ENCODE measurements at places on chromosomes 5 and 9. TPM values are rescaled to one million over a fixed set of nuclear protein-coding genes. Genes with fewer than 3 reads are reported as not detected.

DNA sequence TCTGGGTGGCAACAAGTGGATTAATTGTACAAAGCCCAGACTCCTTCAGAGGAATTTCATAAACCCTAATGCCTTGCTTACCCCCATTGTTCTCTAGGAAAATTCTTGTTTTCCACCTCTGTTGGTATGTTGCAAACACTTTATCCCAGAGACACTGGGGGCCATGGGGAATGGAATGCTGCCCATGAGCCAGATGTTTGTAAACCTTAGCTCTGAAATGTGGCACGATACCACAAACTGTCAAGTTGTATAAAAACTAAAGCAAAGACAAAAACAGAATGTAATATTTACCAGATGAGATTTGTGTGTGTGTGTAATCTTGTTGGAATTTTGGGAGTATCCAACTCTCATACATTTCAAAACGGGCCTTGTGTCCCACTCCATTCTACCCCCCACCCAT lies 465.0 kb downstream of the EBF1 start:
- no peaks in the 10 kb centered on the region for H3K4me1 ChIP-seq
- H3K27me3 ChIP-seq, result no peaks in the 10 kb centered on the region
- H3K4me3 ChIP-seq, result no peak overlapping the region
- H3K36me3 ChIP-seq, result no peaks in the 10 kb centered on the region
- DNase-seq, result no peak

DNA sequence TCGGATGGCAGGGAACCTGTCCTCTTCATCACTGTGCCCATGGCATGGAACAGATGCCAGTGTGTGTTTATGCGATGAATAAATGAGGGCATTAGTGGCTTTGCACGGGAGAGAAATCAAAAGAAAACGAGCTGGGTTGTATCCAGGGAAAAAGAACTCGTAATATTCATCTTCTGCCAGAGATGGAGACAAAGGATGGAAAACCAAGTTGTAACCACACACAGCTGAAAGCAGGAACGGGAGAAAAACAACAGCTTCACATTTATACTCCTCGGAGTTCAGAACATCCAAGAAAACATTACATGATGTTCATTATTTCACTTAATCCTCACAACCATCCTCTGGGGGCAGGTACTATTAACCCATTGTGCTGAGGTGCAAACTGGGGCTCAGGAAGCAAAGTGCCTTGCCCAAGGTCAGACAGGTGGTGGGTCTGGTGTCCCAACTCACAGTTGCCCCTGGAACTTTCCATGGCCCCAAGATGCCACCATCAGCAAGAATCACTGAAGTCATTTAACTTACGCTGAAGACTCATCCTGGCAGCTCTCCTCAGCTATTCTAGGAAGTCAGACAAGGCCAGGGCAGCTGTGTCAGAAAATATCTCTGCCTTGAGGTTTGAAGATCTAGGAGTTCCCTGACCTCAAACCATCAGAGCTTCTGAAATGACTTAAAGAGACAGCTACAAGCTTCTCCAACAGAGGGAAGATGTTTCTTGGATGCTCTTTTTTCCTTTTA lies 250.4 kb downstream of the NSG2 start:
- H3K36me3 ChIP-seq, result no peaks in the 10 kb centered on the region
- no peaks in the 10 kb centered on the region for H3K27me3 ChIP-seq
- no peaks in the 10 kb centered on the region for H3K4me1 ChIP-seq

GRCh38 chr9:91047529-91047928 lies 245.9 kb downstream of the SYK start:
- no peak overlapping the region for H3K27ac ChIP-seq
- DNase-seq, result peak; percentile 45
- H3K4me1 ChIP-seq, result peaks cover 10% of the 10 kb centered on the region
- no peaks in the 10 kb centered on the region for H3K36me3 ChIP-seq
- H3K27me3 ChIP-seq, result peaks cover 8% of the 10 kb centered on the region

- no peaks in the 10 kb centered on the region for H3K4me1 ChIP-seq
- DNase-seq, result no peak
- no peak overlapping the region for H3K27ac ChIP-seq
- H3K36me3 ChIP-seq, result no peaks in the 10 kb centered on the region
These were observed 228.7 kb downstream of the SLIT3 start for GRCh38 chr5:169072233-169072632.

DNA sequence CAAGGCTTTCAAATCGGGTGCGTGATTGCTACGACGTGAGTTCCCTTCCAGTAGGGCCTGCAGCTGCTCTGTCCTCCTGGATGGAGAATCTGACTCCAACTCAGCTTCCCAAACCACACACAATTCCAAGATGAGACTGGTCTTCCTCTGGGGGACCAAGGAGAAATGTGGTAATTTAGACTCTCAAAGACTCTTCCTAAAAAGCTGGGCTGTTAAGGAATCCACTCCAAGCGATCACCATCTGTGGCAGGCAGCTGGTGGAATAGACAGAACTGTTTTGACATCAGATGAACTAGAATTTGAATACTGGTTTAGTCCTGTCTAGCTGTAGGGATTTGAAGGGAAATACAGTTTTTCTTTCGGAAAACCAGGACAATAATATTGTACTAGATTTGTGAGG lies 130.7 kb upstream of the KLF4 start:
- H3K27me3 ChIP-seq, result no peaks in the 10 kb centered on the region
- no peaks in the 10 kb centered on the region for H3K36me3 ChIP-seq
- H3K27ac ChIP-seq, result no peak overlapping the region

DNA sequence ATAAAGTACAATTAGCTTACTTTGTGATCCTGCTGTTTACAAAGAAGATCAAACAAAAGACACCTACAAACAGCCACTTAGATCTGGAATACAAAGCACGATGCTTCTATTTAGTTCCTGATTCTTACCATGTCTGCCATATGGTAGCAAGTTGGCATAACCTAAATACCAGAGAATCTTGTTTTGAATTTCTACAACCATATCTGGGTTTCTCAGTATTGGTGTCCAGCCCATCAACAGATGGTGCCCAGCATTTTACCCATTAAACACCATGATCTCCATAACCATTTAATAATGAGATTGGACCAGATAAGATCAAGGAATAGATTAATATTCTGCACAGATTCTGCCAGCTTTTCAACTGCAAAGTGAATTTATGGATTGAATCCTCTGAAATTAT lies 29.8 kb downstream of the SLC24A2 start:
- H3K4me3 ChIP-seq, result no peak overlapping the region
- H3K27ac ChIP-seq, result no peak overlapping the region
- H3K36me3 ChIP-seq, result no peaks in the 10 kb centered on the region

- no peak overlapping the region for H3K27ac ChIP-seq
- no peaks in the 10 kb centered on the region for H3K4me1 ChIP-seq
- no peak overlapping the region for H3K4me3 ChIP-seq
- no peaks in the 10 kb centered on the region for H3K36me3 ChIP-seq
- DNase-seq, result no peak
These were observed 285.7 kb downstream of the HCN1 start for GRCh38 chr5:45410304-45410995.

The SPATA31A1 gene
- not detected for total RNA-seq

The CEL gene
- 1.2 TPM for total RNA-seq

The FAM221B gene
- total RNA-seq, result not detected

The PSAT1 gene
- 89.0 TPM for total RNA-seq

The GARNL3 gene
- total RNA-seq, result 3.5 TPM
